ENCODE measurements at places on chromosomes 4 and X.

GRCh38 chrX:46398126-46398525, 147.1 kb downstream of the ZNF674 start:
- no peak for DNase-seq

DNA sequence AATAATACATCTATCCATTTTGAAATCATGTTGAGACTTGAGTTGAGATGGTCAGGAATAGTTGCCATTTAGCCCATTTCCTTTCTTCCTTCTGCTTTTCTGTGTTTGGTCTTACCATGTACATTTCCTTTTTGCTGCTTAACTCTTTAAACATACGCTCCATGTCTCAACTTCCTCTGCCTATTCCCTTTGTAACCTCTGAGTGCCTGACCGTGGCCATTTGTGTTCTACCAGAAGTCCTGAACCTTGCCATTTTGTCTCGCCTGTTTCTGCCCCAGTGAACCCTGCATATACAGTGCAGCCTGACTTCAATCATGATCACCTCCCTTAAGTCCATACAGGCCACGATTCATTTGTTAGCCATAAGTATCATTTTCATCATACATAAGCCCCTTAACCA, 169.0 kb downstream of the RAPGEF2 start:
- DNase-seq: no peak

DNA sequence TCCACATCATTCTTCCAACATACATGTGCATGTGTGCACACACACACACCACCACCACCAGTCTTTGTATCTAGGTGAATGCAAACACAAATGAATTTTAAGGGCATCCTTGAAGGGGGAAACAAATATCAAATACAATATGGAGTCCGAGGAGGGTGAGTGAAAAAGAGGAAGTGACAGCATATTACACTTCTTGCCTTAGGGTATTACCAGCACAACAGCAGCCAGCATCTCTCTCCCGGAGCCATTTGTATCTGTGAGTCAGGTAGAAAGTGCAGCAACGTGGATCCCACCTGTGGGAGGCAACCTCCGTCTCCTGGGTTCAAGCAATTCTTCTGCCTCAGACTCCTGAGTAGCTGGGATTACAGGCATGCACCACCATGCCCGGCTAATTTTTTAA, 483.2 kb downstream of the SMARCA1 start:
- DNase-seq: no peak

- no peak for DNase-seq
These were observed 23.2 kb downstream of the PRPS2 start for GRCh38 chrX:12814420-12814819.

DNA sequence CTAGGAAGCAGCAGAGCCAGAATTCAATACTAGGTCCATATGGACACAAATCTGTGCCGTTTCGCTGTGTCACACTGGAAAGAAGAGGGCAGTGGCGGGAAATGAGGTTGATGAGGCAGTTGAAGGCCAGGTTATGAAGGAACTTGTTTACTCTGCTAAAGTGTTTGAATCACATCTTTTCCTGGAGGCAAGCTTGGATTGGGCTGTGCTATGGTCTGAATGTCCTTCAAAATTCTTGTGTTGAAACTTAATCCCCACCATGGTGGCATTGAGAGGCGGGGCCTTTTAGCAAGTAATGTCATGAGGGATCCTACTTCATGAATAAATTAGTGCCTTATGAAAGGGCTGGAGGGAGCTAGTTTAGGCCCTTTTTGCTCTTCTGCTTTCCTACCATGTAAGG, 2.1 kb upstream of the ERCC6L start:
- DNase-seq: no peak

DNA sequence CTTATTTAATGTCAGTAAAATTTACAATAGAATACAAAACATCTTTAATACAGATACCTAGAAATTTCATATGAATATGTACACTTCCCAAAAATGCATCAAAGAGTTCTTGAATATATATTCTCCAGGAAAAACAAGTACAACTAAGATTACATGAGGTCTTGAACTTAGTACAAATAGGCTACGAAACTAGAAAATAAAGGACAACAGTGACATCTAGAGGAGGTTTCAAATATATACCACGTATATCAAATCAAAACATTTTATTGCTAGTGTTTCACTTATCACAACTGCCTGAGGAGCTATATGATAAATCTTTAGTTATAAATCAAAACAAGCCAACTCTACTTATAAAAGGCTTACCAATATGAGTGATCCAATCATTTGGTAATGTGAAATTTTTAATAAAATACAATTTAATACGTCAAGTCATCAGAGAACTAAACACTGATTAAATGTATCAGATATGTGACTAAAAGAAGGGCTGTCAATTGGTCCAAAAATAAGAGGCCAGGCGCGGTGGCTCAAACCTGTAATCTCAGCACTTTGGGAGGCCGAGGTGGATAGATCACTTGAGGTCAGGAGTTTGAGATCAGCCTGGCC, 36.6 kb downstream of the ANAPC10 start:
- no peak for DNase-seq

DNA sequence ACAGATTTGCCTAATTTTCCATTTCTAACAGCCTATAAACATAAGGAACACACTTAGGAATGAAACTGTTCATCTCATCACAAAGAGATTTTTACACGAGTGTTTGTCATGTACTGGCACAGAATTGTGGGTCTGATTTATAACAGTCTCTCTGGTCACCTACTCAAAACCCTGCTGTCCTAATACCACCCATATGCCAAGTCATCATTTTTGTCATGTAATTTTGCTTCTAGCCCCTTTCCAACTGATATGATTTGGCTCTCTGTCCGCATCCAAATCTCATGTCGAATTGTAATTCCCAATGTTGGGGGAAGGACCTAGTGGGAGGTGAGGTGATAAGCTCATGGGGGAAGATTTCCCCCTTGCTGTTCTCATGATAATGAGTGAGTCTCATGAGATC, 284.1 kb upstream of the SLITRK2 start:
- DNase-seq: no peak

- no peak for DNase-seq
These were observed 145.4 kb downstream of the CPEB2 start for GRCh38 chr4:15147714-15148113.

- no peak for DNase-seq
These were observed 95.8 kb downstream of the HMX1 start for GRCh38 chr4:8775751-8776355.

- no peak for DNase-seq
These were observed 40.5 kb upstream of the KLHL13 start for GRCh38 chrX:118156953-118157608.

- no peak for DNase-seq
These were observed 57.5 kb downstream of the ADRA2C start for GRCh38 chr4:3823496-3824341.

DNA sequence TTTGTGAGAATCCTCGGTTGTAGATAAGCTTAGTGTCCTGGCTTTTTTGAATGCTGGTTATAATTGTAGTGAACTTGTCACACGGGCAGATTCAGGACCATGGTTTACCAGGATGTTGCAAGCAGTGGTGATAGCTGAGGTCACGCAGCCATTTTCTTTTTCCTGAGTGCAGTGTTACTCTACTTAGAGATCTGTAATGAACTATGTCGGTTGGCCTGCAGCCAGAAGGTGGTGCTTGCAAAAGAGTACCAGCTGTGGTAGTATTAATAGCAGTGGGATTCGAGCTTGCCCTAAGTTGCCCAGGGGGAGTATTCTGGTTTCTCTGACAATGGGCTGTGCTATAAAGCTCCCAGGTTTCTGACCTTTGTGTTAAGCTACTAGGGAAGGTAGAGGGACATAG, 368.9 kb downstream of the SLITRK2 start:
- no peak for DNase-seq

DNA sequence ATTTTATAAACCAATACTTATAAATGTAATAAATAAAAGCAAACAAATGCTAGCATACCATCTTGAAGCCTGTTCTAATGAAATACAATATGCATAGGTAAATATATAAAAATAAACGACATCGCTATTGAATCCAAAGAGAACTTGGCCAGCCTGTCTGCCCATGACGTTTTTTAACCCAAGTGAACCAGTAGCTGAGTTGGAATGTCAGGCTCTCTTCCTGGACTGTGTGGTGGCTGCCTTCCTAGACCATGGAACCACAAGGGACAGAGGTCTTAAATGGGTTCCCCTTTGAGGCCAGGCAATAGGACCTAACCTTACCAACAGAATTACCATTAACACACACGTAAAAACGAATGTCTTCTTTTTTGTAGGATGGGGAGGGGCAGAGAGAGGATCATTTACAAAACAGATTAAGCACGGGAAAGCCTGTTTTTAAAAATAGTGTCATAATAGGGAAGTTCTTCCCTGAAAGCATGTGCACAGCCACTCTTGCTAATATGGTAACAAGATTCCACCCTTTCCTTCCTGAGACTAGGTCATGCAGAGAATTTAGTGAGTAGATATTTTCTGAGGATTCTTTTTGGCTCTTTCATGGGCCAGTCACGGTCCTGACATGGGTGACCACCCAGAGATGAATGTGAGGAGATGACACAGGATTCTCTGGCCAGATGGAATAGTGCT, 69.4 kb upstream of the ACSL1 start:
- DNase-seq: no peak

- no peak for DNase-seq
These were observed 20.0 kb upstream of the MBNL3 start for GRCh38 chrX:132508834-132509233.

DNA sequence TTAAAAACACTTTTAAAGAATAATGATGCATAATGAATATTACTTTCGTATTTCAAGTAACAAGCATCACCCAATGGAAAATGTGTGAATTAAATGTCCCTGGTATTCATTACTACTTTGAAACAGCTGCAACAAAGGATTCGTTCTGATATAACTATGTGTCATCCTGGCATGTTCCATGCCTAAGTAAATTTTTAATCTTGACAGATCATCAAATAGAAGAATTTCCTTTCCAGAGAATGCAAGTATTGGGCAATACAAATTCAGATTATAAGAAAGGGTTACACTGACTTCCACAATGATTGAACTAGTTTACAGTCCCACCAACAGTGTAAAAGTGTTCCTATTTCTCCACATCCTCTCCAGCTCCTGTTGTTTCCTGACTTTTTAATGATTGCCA, 105.3 kb downstream of the SPCS3 start:
- DNase-seq: no peak

DNA sequence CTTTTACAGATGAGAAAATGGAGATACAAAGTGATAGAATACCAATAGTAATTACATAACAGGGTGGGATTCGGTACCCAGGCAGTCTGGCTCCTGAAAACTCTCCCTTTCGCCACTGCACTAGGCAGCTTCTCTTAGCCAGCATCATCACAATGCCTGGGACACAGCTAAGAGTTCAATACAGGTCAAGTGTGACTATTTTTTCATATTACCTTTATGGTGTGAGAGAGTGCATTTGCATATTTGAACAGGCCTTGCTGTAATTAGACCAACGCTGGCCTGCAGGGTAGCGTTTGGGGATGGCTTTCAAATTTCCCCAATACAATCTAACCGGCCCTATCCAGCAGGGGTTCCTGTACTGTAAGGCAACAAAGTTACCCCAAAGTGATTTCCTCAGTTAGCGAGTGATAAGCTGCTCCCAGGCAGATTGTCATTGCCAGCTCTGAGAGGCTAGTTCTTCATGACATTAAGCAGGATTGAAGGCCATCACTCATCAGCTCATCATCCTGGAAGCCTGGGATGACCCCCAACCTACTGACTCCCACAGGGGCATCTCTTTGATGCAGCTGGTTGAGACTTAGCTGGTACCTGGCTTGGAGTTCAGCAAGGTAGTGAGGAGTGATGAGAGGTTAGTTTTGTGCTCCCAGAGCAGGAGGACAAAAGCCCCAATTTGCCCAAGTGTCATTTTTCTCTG, 836.8 kb upstream of the LCORL start:
- no peak for DNase-seq

Measured in activated naive CD8-positive, alpha-beta T cell treated with anti-CD3 and anti-CD28 coated beads, Interleukin-2, amount 50 U/mL, for 16 hours (primary cell).